Lung (tissue), 17 donors: ENCODE measurements at places on chromosomes 1 and 21. TPM values are rescaled to one million over a fixed set of nuclear protein-coding genes. Genes with fewer than 3 reads are reported as not detected.

DNA sequence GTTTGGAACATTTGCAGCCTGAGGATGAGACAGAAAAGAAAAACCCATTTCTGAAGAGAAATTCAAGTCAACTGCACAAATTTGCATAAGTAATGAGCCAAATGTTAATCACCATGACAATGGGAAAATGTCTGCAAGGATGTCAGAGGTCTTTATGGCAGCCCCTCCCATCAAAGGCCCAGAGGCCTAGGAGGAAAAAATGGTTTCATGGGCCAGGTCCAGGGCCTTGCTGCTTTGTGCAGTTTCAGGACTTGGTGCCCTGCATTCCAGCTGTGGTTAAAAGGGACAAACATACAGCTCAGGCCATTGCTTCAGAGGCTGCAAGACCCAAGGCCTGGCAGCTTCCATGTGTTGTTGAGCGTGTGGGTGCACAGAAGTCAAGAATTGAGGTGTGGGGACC is 13.4 kb downstream of the RBM11 start:
- DNase-seq: no peak

DNA sequence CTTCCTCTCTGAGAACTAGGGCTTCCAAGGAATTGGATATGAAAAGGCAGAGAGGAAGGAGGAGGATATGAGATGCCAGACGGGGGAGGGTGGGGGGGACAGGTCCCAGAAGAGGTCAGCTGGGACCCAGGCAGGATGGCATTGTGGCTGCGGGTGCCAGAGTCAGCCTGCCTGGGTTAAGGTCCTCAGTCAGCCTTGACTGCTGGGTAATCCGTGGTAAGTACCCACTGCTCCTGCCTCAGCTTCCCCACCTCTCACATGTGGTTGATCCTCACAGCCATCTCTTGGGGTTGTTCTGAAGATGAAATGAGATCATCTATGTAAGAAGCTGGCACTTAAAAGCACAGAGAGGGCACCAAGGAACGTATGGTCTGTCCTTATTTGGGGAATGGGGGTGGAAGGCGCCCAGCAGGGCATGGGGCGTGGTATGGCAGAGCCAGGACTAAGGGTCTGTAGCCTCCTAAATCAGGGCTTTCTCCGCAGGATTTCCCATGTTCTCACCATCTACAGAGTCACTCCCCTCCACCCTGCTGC is 23.8 kb downstream of the ELF3 start:
- DNase-seq: no peak

DNA sequence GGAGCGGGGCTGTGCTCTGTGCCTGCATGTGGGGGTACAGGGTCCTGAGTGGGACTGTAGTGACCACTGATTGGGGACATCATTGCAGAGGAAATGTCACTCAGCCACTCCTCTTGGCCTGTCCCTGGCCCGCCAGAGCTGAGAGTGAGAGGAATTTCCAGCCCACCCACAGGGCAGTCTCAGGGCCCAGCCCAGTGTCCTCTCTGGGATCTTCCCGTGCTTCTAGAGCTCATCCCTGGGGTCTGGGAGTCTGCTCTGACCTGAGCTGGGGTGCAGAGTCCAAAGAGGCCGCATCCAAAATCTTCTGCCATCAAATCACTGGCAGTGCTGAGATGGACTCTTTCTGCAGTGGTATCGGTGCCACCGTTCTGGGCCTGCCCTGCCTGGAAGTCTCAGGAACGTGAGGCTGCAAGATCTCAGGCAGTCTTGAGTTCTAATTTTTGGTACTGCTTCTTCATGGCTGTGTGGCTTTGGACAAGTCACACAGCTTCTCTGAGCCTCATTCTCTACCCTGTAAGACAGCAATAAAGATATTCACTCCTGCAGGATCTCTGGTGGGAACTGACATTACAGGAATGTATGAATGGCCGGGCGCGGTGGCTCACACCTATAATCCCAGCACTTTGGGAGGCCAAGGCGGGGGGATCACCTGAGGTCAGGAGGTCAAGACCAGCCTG is 100.8 kb upstream of the TARDBP start:
- no peak for DNase-seq

- DNase-seq: no peak
These were observed 196.7 kb upstream of the GALNT2 start for GRCh38 chr1:229870381-229870780.

DNA sequence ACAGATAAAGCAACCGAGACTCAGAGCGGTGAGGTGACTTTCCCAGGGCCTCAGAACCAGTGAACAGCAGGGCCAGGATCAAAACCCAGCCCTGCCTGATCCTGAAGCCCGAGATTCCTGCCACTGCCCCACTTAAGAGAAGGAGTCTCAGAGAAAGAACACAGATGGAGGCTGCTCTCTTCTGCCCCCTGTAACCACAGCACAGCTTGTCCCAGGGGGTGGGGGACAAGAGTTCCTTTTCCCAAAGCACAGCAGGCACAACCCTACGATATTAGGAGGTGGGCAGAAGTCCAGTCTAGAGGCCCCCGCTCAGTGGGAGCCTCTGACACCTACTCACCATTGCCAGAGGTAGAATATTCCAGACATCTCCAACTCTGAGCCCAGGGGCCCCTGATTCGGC is 24.0 kb upstream of the VWA5B1 start:
- DNase-seq: no peak

DNA sequence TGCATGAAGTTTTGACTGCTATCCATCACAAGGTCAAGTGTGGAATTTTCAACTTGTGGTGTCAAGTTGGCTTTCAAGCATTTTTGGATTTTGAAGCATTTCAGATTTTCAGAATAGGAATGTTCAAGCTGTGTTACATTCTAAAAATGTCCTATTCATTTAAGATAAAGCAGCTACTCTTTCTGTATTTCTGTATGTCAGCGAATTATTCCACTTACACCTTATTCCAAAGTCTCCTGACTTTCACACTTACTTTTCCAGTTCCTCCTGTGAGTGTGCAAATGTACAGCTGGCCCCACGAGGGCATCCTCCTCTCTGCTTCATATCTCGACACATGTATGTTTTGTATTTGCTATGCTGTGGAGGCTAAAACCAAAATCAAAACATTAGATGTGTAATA is 51.9 kb downstream of the RC3H1 start:
- no peak for DNase-seq

DNA sequence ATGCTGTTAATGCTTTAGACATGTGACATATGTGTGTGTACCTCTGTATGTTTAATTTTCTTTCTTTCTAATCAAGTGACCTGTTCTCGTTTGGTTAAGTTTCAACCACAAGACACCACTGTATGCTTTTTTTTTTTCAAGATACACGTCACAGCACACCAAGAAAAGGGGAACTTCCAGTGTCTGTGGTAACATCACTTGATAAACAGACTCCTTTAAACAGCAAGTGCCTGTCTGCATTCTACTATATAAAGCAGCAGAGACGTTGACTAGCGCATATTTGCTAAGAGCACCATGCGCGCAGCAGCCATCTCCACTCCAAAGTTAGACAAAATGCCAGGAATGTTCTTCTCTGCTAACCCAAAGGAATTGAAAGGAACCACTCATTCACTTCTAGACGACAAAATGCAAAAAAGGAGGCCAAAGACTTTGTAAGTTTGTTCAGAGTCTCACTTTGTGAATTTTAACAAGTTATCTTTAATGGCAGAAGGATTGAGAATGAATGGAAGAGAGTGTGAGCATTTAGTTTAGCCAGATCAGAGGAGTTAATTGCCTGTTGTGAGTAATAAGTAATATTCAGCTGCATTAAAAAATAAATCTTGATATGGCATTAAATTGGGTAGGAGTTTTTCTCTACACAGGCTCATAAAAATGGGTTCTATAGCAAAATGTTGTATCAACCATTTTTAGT is at the start of gene RGS1:
RGS1 (plus strand) TSS at position 275 of the 691 bp plus-strand sequence; CDS start at position 295, 20 bp downstream.
- DNase-seq: peak; percentile 25

GRCh38 chr1:3040004-3040403 is 18.7 kb downstream of the ACTRT2 start:
- DNase-seq: no peak

DNA sequence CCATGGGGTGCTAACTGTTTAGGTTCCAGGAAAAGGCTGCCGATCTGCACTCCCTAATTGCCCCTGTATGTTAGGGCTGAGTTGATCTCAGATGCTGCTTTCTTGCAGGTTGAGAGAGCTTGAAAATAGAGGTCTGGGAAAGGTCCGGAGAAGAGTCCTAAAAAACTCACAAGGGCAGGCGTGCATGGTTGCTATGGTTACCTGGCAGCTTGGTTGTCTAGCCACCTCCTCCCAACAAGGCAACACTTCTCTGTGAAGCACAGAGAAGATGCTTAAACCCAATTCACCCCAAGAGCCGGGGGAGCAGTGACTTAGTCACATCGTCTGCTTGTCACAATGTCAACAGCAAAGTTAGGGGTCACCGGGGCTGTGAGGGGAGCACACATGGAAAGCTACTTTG is 31.0 kb upstream of the LRRC52 start:
- DNase-seq: peak; percentile 25

DNA sequence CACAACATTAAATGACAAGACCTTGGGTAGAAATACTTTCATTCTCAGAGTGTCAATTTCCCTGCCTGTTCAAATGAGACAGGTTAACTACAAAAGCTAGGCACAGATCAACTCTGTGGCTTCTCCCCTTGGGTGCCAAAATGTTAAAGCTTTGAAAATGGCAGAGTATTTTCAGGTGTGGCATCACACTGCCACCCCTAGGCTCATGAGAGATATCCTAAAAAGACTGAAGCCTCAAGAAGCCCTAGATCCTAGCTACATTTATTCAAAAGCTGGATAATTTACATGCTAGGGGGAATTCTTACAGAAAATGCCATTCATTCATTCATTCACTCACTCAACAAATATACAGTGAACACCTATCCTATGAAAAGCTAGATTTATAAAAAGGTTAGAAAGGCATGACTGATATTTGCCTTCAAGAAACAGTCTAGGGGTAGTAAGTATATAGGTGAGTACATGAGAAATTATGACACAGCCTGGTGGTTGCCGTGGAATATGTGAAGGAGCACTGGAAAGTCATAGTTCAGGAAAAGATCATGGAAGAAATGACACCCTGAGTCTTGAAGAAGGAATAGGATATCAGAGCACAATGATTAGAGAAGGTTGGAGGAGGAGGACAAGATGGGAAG is 15.9 kb upstream of the RAB4A start:
- peak; percentile 45 for DNase-seq

DNA sequence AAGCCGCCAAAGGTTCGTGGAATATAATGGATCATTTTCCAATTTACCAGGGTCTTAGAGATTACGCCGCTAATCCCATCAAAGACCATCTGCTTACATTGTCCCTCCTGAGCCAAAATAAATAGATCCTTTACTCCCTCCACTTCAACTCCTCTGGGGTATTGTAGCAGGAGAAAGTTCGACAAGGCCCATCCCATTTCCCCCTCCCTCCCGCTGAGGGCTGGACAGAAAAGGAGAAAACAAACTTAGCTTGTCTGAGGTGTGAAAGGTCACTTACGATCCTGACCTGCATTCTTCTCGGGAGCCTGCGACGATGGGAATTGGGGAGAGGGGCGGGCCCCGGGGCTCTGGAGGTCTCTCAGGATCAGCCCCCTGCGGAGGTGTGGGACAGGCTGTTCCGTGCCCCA is 60.8 kb downstream of the MEF2D start:
- DNase-seq: no peak

DNA sequence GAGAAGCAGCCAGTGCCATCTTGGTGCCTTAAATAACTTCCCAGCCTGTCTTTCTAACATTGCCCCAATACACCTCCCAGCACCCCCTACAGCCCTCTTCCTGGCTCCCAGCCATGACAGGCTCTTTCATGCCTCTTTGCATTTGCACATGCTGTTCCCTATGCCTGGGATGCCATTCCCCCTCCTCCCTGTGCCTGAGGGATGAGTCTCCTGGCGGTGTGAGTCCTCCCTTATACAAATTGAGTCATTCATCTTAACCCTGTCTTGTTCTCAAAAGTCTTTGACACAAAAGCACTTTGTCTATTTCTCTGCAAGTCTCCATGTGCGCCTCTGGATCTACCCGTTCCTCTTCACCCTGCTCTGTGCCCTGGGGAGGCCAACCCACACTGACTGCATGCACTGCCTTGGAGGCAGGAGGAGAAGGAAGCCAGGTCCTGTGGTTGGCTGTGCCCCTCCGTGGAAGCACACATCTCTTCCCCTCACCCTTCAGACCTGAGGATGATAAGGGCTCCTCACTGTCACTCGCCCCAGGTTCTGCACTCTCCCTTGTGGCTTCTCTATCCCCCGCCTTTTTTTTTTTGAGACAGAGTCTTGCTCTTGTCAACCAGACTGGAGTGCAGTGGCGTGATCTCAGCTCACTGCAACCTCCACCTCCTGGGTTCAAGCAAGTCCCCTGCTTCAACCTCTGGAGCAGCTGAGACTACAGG is 25.1 kb downstream of the CDCP2 start:
- no peak for DNase-seq

DNA sequence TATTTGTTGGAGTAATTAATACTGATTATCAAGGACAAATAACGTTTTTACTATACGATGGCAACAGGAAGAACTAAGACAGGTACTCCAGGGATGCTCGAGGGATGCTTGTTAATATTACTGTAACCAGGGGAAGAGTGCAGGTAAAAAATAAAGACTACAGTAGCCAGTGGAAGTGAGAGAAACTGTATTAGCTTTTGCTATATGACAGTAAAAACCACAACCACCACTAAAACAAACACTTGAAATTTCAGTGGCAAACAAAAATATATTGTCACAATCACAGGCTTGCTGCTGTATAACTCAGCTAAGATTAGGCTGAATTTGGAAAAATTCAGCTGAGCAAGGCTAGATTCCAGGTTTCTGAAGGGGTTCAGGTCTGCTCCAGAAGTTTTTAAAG is 812.6 kb upstream of the ADGRL4 start:
- DNase-seq: no peak

- DNase-seq: no peak
These were observed 66.1 kb downstream of the CD2 start for GRCh38 chr1:116820369-116820768.

GRCh38 chr1:191888996-191889622 is 269.2 kb upstream of the RGS18 start:
- peak; percentile 27 for DNase-seq

- DNase-seq: peak; percentile 13
These were observed 259.3 kb downstream of the HLX start for GRCh38 chr1:221138516-221138915.

GRCh38 chr1:236540813-236541465 is 17.2 kb downstream of the LGALS8 start:
- DNase-seq: no peak

- no peak for DNase-seq
These were observed 16.4 kb downstream of the CAPZA1 start for GRCh38 chr1:112636056-112636455.

GRCh38 chr1:32876341-32877210 is 5.9 kb upstream of the FNDC5 start:
- peak; percentile 33 for DNase-seq

DNA sequence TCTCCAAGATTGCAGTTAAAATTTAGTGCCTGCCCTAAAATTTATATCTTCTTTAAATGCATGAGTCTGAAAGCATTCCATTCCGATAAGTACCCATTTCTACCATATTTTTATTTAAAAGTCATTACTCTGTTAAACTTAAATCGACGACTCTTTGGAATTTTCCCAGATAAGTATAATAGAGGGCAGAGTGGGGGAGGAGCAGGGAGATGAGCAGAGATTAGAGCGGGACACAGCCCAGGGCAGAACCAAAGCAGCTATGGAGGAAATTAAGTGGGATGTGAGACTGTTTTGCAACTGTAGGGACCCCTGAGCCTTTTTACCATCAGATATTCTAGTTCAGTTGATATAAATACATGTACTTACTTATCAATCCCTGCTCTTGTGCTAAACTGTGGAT is 257.9 kb downstream of the FGGY start:
- DNase-seq: peak; percentile 24

C1QC gene
- total RNA-seq: 554 TPM

IFNLR1 gene
- total RNA-seq: 2.4 TPM

SH3BGR gene
- total RNA-seq: 3.2 TPM

SLC35F3 gene
- 0.80 TPM for total RNA-seq

TRIM45 gene
- 6.0 TPM for total RNA-seq

BNIPL gene
- total RNA-seq: 2.8 TPM

SLC44A3 gene
- total RNA-seq: 31.8 TPM

NBPF6 gene
- not detected for total RNA-seq

HCN3 gene
- total RNA-seq: 4.7 TPM
